ENCODE measurements at places on chromosomes 5 and 9. TPM values are rescaled to one million over a fixed set of nuclear protein-coding genes. Genes with fewer than 3 reads are reported as not detected.

DNA sequence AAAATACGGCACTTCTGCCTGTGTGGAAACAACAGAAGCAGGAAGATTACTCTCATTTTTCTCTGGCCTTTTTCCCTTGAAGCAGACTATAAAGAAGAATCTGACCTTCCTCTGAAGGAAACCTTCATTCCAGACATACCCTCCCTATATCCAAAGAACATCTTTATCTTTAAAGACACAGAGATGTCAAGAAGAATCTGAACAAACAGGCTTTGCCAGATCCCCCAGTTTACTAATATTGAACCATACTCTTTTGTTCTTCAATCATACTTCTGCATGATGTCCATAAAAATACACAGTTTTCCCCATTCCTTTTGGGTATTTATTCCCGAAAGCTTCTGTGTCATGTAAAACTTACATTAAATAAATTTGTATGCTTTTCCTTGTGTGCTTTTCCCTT is 225.8 kb downstream of the MAT2B start:
- no peak overlapping the region for H3K27ac ChIP-seq
- no peak for DNase-seq
- no peaks in the 10 kb centered on the region for H3K4me1 ChIP-seq
- H3K27me3 ChIP-seq, result no peaks in the 10 kb centered on the region
- H3K4me3 ChIP-seq, result no peak overlapping the region

DNA sequence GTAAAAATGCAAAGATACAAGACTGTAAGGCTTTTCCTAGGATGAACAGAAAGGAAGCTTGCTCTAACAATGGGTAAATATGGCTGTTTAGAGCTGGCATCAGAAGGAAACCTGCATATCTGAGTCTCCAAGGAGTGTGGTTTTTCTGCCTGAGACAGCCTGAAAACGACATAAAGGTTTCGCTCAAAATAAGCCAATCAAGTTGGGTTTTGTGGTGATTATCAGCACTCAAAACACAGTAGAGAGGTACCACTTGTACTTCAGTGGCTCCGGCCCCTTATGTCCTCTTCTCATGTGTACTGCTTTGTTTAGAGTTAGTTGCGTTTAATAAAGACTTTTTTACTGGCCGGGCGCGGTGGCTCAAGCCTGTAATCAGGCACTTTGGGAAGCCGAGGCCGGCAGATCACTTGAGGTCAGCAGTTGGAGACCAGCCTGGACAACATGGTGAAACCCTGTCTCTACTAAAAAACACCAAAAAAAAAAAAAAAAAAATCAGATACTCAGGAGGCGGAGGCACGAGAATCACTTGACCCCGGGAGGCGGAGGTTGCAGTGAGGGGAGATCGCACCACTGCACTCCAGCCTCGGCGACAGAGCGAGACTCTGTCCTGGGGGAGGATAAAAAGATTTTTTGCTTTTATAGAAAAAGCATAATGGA is 39.4 kb downstream of the KLF9 start:
- H3K4me3 ChIP-seq, result no peak overlapping the region
- no peak for DNase-seq
- no peaks in the 10 kb centered on the region for H3K4me1 ChIP-seq
- no peaks in the 10 kb centered on the region for H3K36me3 ChIP-seq

GRCh38 chr9:123364241-123364824 is 8.3 kb downstream of the CRB2 start:
- peaks cover 16% of the 10 kb centered on the region for H3K4me1 ChIP-seq
- H3K4me3 ChIP-seq, result no peak overlapping the region
- no peak overlapping the region for H3K27ac ChIP-seq
- no peak for DNase-seq

GRCh38 chr9:4620057-4620765 is 41.9 kb upstream of the PLPP6 start:
- H3K27me3 ChIP-seq, result no peaks in the 10 kb centered on the region
- H3K4me1 ChIP-seq, result no peaks in the 10 kb centered on the region
- no peak overlapping the region for H3K4me3 ChIP-seq
- peaks cover 14% of the 10 kb centered on the region for H3K36me3 ChIP-seq
- H3K27ac ChIP-seq, result no peak overlapping the region
- no peak for DNase-seq

FBLL1 gene
- 4.0 TPM for polyA plus RNA-seq

- H3K4me1 ChIP-seq, result no peaks in the 10 kb centered on the region
- no peak overlapping the region for H3K27ac ChIP-seq
These were observed 127.8 kb downstream of the SAXO1 start for GRCh38 chr9:18905028-18905882.

PPP1R26 gene
- 15.3 TPM for polyA plus RNA-seq

ABO gene
- polyA plus RNA-seq, result 19.6 TPM

CYSRT1 gene
- polyA plus RNA-seq, result 71.7 TPM

NUP188 gene
- 35.3 TPM for polyA plus RNA-seq

DNA sequence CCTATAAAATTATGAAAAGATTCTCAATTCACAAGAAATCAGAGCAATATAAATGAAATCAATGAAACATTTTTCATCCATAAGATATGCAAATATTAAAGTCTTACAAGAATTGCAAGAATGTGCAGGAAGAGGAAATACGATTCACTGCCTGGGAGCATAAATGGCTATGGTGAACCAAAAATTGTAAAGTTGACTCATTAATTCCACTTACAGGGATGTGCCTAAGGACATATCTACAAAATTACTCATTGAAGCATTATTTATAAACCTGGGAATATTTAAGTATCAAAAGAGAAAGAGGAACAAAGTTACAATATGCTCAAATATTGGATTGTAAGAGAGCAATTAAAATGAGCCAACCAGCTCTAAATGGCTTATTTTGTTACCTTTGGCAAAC is 6.9 kb upstream of the NIPSNAP3A start:
- no peaks in the 10 kb centered on the region for H3K36me3 ChIP-seq
- DNase-seq, result no peak
- H3K4me1 ChIP-seq, result no peaks in the 10 kb centered on the region

FOXD1 gene
- polyA plus RNA-seq, result 0.04 TPM

DNA sequence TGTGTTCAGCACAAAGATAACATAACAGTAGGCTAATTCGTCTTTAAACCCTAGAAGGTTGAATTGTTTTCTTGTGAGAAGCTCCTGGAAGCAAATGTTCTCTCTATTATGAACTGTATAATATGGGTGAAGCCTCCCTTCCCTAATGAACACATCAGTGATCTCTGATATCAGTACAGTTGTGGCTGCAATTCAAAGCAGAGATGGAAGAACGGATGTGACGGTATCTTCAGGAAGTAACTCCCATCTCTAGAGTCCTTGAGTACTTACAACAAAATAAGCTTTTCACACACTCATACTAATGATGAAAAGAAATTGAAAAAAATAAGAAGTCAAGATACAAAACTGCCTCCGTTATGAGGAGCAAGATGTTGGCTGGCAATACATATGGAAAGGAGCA is 4.5 kb downstream of the HCN1 start:
- H3K4me3 ChIP-seq, result no peak overlapping the region
- no peak overlapping the region for H3K27ac ChIP-seq
- no peaks in the 10 kb centered on the region for H3K4me1 ChIP-seq
- no peak for DNase-seq
- no peaks in the 10 kb centered on the region for H3K36me3 ChIP-seq

C9orf50 gene
- 0.33 TPM for polyA plus RNA-seq

GRCh38 chr9:105064248-105065097 is 136.5 kb upstream of the ABCA1 start:
- peak overlapping the region; percentile 91 for H3K27ac ChIP-seq
- no peaks in the 10 kb centered on the region for H3K27me3 ChIP-seq
- H3K36me3 ChIP-seq, result no peaks in the 10 kb centered on the region
- H3K4me1 ChIP-seq, result peaks cover 24% of the 10 kb centered on the region
- no peak overlapping the region for H3K4me3 ChIP-seq
- DNase-seq, result peak; percentile 97

OR2Y1 gene
- polyA plus RNA-seq, result not detected

MARCOL gene
- not detected for polyA plus RNA-seq

GRCh38 chr5:1404062-1404461 is 41.2 kb downstream of the SLC6A3 start:
- DNase-seq, result no peak
- no peak overlapping the region for H3K27ac ChIP-seq
- H3K4me3 ChIP-seq, result no peak overlapping the region
- H3K4me1 ChIP-seq, result no peaks in the 10 kb centered on the region
- H3K36me3 ChIP-seq, result no peaks in the 10 kb centered on the region

DNA sequence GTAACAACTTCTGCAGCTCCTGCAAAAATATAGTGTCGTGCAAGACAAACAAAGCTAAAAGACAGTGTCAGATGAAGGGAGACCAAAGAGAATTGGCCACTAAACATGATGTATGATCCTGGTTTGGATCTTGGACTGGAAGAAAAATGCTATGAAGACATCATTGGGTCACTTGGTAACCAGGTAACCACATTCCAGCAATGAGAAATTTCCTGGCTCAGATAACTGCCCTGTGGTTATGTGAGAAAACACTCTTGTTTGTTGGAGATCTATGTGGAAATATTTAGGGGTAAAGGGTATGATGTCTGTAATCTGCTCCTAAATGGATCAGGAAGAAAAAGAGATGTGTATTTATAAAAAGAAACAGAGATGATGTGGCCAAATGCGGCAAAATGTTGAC is 45.5 kb upstream of the ANKRD33B start:
- DNase-seq, result no peak
- H3K27me3 ChIP-seq, result no peaks in the 10 kb centered on the region
- no peak overlapping the region for H3K4me3 ChIP-seq
- no peaks in the 10 kb centered on the region for H3K4me1 ChIP-seq

DNA sequence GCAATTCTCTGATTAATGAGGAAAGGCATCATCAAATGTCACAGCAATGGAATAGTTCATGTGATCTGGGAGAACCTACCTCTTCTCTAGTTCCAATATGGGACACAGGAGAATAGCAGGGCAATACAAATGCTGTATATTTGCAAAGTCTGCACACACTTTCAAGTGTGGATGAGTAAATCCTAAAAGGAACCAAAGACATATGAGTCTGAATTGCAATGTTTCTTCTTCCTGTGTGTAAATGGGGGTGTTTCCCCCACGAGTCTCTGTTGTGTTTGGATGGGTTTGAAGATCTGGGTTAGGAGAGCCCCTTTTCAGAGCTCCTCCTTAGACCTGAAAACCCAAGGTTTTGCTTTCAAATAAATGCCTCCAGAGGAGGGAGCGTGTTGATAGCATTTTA is 26.9 kb downstream of the SLC46A2 start:
- peaks cover 9% of the 10 kb centered on the region for H3K4me1 ChIP-seq
- no peaks in the 10 kb centered on the region for H3K27me3 ChIP-seq
- no peak overlapping the region for H3K4me3 ChIP-seq
- H3K27ac ChIP-seq, result no peak overlapping the region

DNA sequence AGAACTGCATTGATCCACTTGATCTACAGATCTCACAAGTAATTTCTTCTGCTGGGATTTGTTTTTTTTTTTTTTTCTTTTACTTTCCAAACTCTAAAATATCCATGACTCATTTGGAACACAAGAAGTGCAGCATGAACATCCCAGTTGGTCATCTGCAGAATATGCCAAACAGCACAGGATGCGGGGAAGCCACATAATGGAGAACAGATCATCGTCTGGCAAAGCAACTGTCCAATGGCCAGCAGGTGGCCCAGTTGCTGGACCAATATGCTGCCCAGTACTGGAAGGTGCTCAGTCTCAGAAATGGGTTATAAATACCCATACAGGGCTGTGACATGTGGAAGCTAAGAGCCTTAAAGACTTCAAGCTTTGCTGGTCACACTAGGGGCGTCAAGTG is 221.3 kb upstream of the TAS2R1 start:
- H3K4me3 ChIP-seq, result no peak overlapping the region
- DNase-seq, result no peak
- no peaks in the 10 kb centered on the region for H3K27me3 ChIP-seq
- no peaks in the 10 kb centered on the region for H3K36me3 ChIP-seq

PFN3 gene
- polyA plus RNA-seq, result not detected

SNX18 gene
- 29.1 TPM for polyA plus RNA-seq

DNA sequence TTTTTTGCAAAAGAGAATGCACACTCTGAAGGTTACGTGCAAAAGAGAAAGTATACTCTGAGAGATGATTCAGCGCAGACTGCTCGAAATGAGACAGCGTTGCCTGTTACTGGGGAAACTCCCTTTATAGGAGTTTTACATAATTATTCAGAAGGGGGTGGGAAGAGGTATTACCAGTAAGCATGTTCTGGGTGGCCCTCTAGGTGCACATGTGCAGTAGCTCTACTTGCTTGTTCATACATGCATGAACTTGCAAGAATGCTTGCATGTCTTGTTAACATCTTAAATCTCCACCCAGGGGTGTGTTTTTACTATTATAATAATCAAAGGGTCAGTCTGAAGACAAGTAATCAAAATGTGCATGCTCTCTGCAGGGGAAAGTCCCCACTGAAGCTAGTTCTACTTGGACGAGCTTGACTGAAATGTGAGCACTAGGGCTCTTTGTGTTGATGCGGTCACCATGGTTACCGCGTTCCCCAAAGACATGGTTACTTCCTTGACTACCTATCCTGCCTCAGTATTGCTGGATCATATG is 75.5 kb downstream of the SGCD start:
- no peak for DNase-seq
- no peak overlapping the region for H3K4me3 ChIP-seq
- no peaks in the 10 kb centered on the region for H3K27me3 ChIP-seq
- H3K36me3 ChIP-seq, result no peaks in the 10 kb centered on the region
- no peak overlapping the region for H3K27ac ChIP-seq
- no peaks in the 10 kb centered on the region for H3K4me1 ChIP-seq

DNA sequence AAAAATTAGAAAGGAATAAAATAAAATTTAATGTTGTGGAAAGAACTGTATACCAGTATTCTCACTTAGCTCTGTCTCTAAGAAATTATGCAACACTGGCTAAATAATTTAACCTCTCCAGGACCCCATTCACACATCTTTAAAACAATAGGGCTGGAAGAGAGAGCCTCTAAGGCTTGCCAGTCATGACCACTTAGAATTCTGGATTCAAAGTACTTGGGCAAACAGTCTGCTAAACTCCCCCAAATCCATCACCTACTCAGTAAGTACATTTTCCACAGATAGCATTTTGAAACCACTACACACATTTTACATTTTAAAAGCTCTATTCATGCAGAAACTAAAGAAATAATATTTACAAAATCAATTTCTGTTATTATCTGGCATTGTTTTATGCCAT is 291.7 kb downstream of the TMEM167A start:
- peaks cover 8% of the 10 kb centered on the region for H3K4me1 ChIP-seq
- no peaks in the 10 kb centered on the region for H3K36me3 ChIP-seq
- no peaks in the 10 kb centered on the region for H3K27me3 ChIP-seq
- no peak overlapping the region for H3K27ac ChIP-seq
- H3K4me3 ChIP-seq, result no peak overlapping the region

DNA sequence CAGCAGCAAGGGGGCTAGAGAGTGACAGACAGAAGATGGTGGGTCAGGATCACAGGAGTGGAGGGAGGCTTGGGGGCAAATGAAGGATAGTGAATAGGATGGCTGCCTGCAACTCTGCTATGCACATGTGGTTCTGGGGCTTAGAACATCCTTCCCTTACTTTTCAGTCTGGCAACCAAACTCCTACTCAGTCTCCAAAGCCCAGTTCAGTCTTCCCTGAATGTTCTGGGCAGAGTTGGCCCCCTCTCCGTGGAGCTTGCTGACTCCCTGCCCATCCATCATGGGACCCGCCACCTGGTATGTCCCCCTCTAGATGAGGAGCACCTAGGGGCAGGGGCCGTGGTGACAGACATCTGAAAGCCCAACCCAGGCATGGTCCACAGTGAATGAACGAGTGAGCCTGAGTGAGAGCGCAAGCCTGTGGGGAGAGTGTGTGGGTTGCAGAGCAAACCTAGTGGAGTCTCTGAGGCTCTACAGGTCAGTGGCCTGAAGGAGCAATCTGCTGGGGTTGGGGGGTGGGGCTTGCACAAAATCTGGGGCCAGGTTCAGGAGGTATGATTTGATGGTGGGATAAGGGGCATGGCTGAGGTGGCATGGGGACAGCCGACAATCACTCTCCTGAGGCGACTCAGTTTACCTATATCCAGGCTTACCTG is 180.6 kb downstream of the FGF18 start:
- H3K4me1 ChIP-seq, result no peaks in the 10 kb centered on the region
- no peaks in the 10 kb centered on the region for H3K27me3 ChIP-seq
- H3K27ac ChIP-seq, result no peak overlapping the region
